ENCODE measurements at places on chromosomes 1 and 21. TPM values are rescaled to one million over a fixed set of nuclear protein-coding genes. Genes with fewer than 3 reads are reported as not detected.

PPFIA4 gene
- 1.9 TPM for total RNA-seq

MYOG gene
- not detected for total RNA-seq

S100B gene
- not detected for total RNA-seq

PADI4 gene
- not detected for total RNA-seq

KCNA3 gene
- not detected for total RNA-seq

CD48 gene
- 0.67 TPM for total RNA-seq

DNA sequence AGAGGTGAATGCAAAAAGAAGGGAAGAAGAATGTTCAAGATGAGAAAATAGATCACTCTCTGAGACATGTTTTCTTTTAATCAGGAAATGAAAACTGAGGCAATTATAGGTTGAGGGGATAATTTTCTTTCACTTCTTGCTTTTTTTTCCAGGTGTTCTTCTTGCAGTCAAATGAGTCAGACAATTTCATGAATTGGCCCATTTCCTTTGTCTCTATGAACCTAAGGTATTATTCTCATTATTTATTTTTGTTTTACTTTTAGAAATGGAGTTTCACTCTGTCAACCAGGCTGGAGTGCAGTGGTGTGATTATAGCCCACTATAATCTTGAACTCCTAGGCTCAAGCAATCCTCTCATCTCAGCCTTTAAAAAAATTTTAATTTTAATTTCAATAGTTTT is 3.5 kb upstream of the VASH2 start:
- H3K4me3 ChIP-seq, result no peak overlapping the region
- no peak overlapping the region for H3K27ac ChIP-seq
- peaks cover 5% of the 10 kb centered on the region for H3K27me3 ChIP-seq
- no peaks in the 10 kb centered on the region for H3K36me3 ChIP-seq
- no peaks in the 10 kb centered on the region for H3K4me1 ChIP-seq

GRCh38 chr1:58753431-58753866 is 30.4 kb downstream of the JUN start:
- H3K36me3 ChIP-seq, result no peaks in the 10 kb centered on the region
- no peaks in the 10 kb centered on the region for H3K27me3 ChIP-seq
- DNase-seq, result no peak
- no peak overlapping the region for H3K27ac ChIP-seq

- H3K27me3 ChIP-seq, result no peaks in the 10 kb centered on the region
- no peak overlapping the region for H3K4me3 ChIP-seq
- H3K4me1 ChIP-seq, result no peaks in the 10 kb centered on the region
- H3K36me3 ChIP-seq, result no peaks in the 10 kb centered on the region
Measured at GRCh38 chr1:76229279-76230005, 154.9 kb downstream of the ST6GALNAC3 start.

- DNase-seq, result no peak
- no peak overlapping the region for H3K27ac ChIP-seq
- no peaks in the 10 kb centered on the region for H3K4me1 ChIP-seq
Measured at GRCh38 chr21:29490016-29490415, 191.3 kb downstream of the BACH1 start.

DNA sequence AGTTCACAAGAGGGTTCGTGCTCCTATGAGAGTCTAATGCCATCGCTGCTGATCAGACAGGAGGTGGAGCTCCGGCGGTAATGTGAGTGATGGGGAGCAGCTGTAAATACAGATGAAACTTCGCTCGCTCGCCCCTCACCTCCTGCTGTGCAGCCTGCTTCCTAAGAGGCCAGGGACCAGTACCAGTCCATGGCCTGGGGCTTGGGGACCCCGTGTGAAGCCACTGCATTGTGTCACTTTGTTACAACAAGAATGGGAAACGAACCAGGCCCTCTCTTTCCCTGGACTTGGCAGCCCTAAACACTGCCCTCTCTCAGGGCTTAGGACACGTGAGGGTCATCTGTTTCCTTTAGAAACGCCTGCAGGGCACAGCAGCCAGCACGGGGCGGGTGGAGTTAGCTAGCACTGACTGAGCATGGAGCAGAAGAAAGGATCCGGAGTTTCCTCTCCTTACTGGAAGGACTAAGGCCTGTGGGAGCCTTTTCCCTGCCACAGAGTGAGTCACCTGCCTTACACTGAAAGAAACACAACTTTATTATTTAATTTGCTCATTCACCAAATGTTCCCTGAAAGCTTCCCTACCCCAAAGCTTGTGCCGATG is 185.2 kb upstream of the TMEM51 start:
- no peak for DNase-seq
- H3K4me3 ChIP-seq, result no peak overlapping the region
- H3K36me3 ChIP-seq, result no peaks in the 10 kb centered on the region
- no peaks in the 10 kb centered on the region for H3K27me3 ChIP-seq

DNA sequence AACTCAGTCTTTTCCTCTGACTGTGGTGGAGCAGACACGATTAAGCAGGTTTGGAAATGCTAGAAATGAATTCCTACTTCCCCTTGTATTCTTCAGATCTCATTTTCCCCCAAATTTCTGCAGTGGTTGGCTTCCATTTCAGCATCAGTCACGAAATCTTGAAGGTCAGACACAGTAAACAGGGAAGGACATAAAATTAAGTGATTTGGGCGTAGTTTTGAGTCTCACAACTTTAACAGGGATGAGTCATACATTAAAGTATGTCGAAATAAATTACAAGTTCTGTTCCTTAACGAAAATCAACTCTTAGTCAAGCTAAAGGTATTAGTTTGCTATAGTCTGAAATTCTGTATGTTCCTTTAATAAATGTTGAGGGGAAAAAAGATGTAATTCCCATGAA is 61.1 kb downstream of the HNRNPR start:
- no peak overlapping the region for H3K27ac ChIP-seq
- no peak overlapping the region for H3K4me3 ChIP-seq
- no peaks in the 10 kb centered on the region for H3K27me3 ChIP-seq
- peaks cover 28% of the 10 kb centered on the region for H3K4me1 ChIP-seq

GRCh38 chr1:179814546-179814838 is 63.1 kb downstream of the TOR1AIP2 start:
- peaks cover 12% of the 10 kb centered on the region for H3K4me1 ChIP-seq
- 0 out of 2 replicates have a peak, but pooled peaks cover 2% of the 10 kb centered on the region for H3K27me3 ChIP-seq
- H3K4me3 ChIP-seq, result peak overlapping the region; percentile 42
- H3K27ac ChIP-seq, result no peak overlapping the region

GRCh38 chr1:55773211-55773940 is 558.2 kb upstream of the USP24 start:
- no peak for DNase-seq
- H3K4me3 ChIP-seq, result no peak overlapping the region
- no peaks in the 10 kb centered on the region for H3K27me3 ChIP-seq
- no peaks in the 10 kb centered on the region for H3K4me1 ChIP-seq
- no peaks in the 10 kb centered on the region for H3K36me3 ChIP-seq

GRCh38 chr1:214281720-214282629 is 1.0 kb downstream of the SMYD2 start:
- no peak for DNase-seq
- H3K27ac ChIP-seq, result peak overlapping the region; percentile 41
- H3K36me3 ChIP-seq, result no peaks in the 10 kb centered on the region
- H3K27me3 ChIP-seq, result no peaks in the 10 kb centered on the region

- no peaks in the 10 kb centered on the region for H3K4me1 ChIP-seq
- no peak overlapping the region for H3K4me3 ChIP-seq
- H3K36me3 ChIP-seq, result no peaks in the 10 kb centered on the region
Measured at GRCh38 chr1:100612540-100612939, 74.6 kb downstream of the GPR88 start.

DNA sequence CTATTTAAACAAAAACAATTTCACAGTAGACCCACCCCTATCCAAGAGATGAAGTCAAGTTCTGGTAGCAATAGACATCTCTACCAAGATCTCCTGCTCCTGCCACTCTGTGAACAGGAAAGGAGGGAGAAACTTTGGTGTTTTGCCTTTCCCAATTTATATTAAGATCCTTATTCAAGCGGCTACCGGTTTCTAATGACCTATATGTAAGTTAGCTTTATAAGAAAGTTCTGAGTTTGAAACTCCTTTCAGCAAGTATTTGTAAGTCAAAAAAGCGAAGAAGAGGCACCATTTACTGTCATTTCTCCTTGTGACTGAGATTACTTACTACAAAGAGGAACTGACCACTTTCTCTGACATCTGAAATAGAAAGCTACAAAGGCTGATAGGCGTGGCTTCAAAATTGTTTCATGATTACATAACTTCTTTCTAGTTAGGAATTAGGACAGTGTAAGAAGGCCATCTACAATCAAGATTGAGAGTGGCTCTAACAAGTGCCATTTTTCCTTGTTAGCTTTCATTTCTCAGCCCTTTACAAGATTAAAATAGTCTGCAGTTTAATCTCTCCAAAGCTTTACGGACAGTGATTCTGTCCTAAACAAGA is at the start of gene MNDA:
Gene MNDA (plus strand): TSS at position 448 of the 604 bp plus-strand sequence. CDS start 10,803 bp downstream, outside the sequence.
- H3K27me3 ChIP-seq, result no peaks in the 10 kb centered on the region
- H3K4me1 ChIP-seq, result no peaks in the 10 kb centered on the region
- DNase-seq, result no peak
- no peak within 1 kb of the TSS for H3K4me3 ChIP-seq
- H3K27ac ChIP-seq, result no peak within 1 kb of the TSS
- H3K36me3 ChIP-seq, result no peaks in the 10 kb centered on the region

GRCh38 chr1:79667848-79668696 is 661.5 kb upstream of the ADGRL4 start:
- no peaks in the 10 kb centered on the region for H3K4me1 ChIP-seq
- DNase-seq, result no peak
- H3K27ac ChIP-seq, result no peak overlapping the region

- no peaks in the 10 kb centered on the region for H3K27me3 ChIP-seq
- no peak overlapping the region for H3K4me3 ChIP-seq
- no peak overlapping the region for H3K27ac ChIP-seq
- no peaks in the 10 kb centered on the region for H3K4me1 ChIP-seq
Measured at GRCh38 chr1:77300566-77300965, 18.7 kb downstream of the AK5 start.

DNA sequence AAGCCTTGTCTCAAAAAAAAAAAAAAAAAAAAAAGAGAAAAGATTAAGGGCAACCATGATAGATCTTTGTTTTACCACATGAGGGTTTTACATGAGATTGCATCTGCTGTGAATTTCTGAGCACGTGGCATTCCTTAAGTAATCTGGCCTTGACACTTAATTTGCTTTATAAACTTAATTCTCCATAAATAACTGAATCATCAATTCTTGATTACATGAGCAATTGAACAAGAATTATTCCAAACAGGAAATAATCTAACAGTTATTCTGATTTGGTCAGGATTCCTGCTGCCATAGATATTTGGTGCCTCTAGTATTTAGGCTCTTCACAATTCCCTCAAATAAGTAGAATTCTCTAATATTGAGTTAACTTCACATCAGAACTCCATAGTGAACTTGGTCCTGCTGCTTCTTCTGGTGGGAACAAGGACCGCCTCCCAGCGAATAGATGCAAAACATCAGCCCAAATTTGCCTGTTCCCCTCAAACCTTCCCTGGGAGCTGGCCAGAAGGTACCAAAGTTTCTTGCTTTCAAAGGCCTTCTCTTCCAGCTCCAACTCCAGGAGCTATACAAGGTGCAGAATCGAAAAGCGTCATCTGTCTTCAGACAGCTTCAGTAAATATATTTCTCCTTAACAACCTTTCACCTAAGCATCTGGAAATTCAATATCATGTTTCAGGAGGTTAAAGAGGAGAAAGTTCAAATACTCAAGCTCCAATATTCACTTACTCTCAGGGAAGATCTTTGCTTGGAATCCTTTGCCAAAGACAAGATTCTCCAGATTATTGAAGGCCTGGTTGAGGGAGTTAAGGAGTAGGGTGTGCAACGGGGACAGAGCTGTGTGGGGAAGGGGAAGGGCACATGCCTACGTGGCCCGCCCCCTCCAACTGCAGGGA is 1.0 kb downstream of the KRTCAP2 start:
- peaks cover 29% of the 10 kb centered on the region for H3K4me1 ChIP-seq
- peak overlapping the region; percentile 92 for H3K27ac ChIP-seq
- DNase-seq, result no peak
- H3K27me3 ChIP-seq, result no peaks in the 10 kb centered on the region

DNA sequence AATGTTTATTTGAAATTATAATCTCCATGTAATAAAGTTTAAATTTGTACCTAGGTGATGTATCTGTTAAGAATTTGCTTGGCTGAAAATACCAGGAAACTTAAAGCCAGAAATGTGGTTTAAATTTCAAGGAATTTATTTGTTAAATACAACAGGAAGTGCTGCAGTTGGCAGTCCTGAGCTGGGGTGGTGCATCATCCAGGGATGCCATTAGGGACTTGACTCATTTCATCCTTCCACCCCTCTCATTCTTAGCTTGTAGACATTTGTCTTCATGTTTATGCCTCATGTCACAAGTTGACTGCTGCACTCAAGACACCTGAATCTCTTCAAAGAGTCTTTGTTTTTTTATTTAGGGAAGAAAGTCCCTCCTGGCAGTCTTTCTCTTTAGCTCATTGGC is 175.9 kb downstream of the LHX8 start:
- DNase-seq, result no peak
- no peak overlapping the region for H3K27ac ChIP-seq
- H3K27me3 ChIP-seq, result no peaks in the 10 kb centered on the region
- H3K36me3 ChIP-seq, result no peaks in the 10 kb centered on the region

- no peaks in the 10 kb centered on the region for H3K4me1 ChIP-seq
- no peak overlapping the region for H3K4me3 ChIP-seq
- no peak overlapping the region for H3K27ac ChIP-seq
- H3K36me3 ChIP-seq, result no peaks in the 10 kb centered on the region
Measured at GRCh38 chr1:41811051-41811795, 107.5 kb downstream of the HIVEP3 start.

GRCh38 chr1:151133018-151133806 is 13.2 kb downstream of the SEMA6C start:
- no peak overlapping the region for H3K4me3 ChIP-seq
- no peak for DNase-seq
- H3K27me3 ChIP-seq, result no peaks in the 10 kb centered on the region
- H3K27ac ChIP-seq, result no peak overlapping the region
- no peaks in the 10 kb centered on the region for H3K4me1 ChIP-seq

DNA sequence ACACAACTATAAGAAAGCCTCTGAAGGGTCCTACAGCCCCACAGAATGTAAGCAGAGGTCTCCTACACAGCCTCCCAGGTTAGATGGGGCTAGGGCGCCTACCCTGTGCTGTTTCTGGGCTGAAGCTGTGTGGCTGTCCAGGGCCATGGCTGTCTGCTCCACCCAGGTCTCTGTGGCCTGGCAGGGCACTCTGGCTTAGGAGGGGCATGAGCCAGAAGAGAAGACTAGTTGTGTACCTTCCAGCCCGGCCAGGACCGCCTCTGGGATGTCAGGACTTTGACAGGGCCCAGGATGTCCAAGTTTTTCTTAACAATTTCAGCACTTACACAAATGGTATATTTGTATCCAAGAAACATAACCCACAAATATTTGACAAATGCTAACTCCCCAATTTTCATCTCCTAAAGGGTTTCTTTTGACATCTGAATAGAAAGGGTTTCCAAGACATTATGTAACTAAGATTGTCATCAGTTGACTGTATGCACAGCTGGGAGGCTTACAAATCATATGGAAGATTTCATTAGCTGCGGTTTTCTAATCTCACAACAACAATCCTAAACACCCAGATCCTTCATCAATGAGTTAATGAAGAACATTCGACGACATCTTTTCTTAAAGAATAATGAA is 80.5 kb downstream of the HSF2BP start:
- no peak overlapping the region for H3K27ac ChIP-seq
- no peak for DNase-seq
- H3K27me3 ChIP-seq, result no peaks in the 10 kb centered on the region

GRCh38 chr1:171985639-171986038 is 144.3 kb downstream of the DNM3 start:
- H3K36me3 ChIP-seq, result no peaks in the 10 kb centered on the region
- 0 out of 2 replicates have a peak, but pooled peaks cover 6% of the 10 kb centered on the region for H3K4me1 ChIP-seq
- no peak for DNase-seq
- H3K4me3 ChIP-seq, result no peak overlapping the region
- H3K27me3 ChIP-seq, result no peaks in the 10 kb centered on the region

- H3K4me3 ChIP-seq, result peak overlapping the region; percentile 31
- H3K36me3 ChIP-seq, result no peaks in the 10 kb centered on the region
- peaks cover 41% of the 10 kb centered on the region for H3K27me3 ChIP-seq
- H3K4me1 ChIP-seq, result 0 out of 2 replicates have a peak, but pooled peaks cover 2% of the 10 kb centered on the region
Measured at GRCh38 chr1:153261281-153262069, 2.0 kb downstream of the LORICRIN start.
